ENCODE measurements at places on chromosomes 7 and 10.

GRCh38 chr7:17907014-17907413, 33.3 kb downstream of the SNX13 start:
- DNase-seq, result no peak

DNA sequence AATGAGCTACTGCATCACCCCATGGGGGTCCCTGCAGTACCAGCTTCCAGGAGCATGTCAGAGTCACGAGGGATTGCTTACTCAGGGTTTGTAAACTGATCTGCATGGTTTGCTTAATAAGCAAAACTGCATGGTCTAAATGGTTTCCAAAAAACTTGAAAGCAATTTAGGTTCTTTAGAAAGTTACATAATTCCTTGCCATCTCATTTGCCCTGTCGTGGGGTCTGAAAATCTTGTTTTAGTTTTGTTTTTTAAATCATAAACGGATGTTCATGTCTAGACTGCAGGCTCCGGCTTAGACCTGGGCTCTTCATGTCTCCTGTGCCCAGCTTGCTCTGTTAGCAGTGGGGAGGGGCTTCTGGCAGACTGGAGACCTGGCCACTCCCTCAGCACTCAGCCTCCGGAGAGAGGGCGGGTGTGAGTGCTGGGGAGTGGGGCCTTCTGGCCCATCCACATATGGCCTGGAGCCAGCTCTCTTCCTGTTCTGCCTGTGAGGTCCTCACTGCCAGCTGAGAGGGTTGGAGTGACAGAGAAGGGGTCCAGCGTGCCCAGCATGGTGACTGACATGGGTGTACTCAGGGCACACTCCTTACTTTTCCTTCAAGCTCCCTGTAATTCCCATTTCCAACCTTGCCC, 17.5 kb downstream of the PRF1 start:
- no peak for DNase-seq

GRCh38 chr10:126301701-126302475, 86.4 kb downstream of the ADAM12 start:
- DNase-seq, result no peak

GRCh38 chr7:117874191-117874700, 1.0 kb upstream of the CTTNBP2 start:
- DNase-seq, result no peak

GRCh38 chr10:8035006-8035640, 19.4 kb upstream of the GATA3 start:
- DNase-seq, result no peak

DNA sequence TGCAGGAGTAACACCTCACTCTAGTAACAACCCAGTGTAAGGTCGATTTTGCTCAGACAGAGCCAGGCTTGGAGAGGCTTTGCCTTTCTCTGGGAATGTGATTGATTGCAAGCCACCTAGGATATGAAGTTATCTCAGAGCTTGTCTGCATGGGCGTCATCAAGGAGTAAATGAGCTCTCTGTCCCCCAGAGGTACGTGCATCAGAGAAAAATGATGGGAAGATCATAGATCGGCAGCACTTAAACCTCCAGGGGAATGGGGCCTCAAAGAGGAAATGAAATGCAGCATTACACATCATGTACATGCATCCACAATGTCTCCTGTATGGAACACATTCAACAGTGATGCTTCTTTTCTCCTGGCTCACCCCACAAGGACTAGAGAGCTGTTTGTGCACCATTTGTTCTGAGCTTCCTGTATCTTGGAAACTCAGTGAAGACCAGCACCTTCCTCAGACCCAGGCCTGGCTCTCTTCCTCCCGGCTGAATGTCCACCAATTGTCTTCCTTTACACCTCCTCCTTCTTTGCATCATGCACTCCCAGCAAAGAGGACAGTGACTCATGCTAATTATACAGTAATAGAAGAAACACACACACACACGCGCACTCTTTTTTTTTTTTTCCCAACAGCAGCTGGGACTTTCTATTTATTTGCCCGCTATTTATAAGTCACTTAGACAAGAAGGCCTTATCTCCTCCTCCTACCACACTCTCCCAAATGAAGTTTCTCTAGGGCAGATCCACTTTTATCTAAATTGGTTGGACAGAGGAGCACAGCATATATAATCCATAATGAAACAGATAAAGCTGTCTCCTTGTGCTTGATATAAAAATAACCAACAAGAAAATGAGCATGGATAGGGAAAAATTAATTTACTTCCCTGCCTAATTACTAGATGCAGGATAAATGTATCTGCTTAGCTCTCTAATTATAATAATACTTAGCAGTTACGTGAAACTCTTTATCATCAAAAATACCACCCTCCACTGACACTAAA, 990.7 kb downstream of the CCSER2 start:
- no peak for DNase-seq
